ENCODE measurements at places on chromosomes 2 and 18.

GRCh38 chr18:23972453-23972852 lies 42.1 kb upstream of the TTC39C start:
- no peak for DNase-seq

GRCh38 chr2:46360303-46360702 lies 63.1 kb downstream of the EPAS1 start:
- no peak for DNase-seq

- DNase-seq = no peak
Measured at GRCh38 chr2:127852388-127852787, 5.6 kb downstream of the POLR2D start.

- no peak for DNase-seq
Measured at GRCh38 chr2:15260835-15261234, 300.3 kb downstream of the NBAS start.

DNA sequence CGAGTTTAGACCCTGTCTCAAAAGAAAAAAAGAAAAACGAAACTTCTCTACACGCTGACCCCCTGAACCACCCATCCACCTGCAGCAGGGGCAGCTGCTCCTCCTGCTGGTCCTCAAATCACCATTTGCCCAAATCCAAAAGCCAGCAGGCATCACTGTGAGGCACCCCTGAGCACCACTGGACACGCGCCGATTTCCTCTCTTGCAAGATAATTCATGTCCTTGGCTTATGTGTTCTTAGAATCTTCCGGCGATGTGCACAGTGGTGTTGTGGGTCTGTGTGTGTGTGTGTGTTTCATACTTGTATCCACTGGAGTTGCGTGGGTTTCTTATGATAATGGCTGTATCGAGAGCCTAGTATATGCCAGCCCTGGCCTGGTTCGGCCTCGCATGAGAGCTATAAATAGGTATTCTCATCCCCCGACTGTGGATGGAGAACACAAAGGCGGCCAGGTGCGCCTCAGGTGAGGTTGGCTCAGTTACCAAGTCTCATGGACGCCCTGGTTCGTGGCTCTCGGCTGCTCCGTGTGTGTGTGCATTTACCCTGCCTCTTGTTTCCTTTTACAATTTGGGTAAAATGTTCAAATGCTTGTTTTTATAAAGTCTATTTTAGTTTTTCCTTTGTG lies 235.5 kb downstream of the HDAC4 start:
- DNase-seq = no peak

DNA sequence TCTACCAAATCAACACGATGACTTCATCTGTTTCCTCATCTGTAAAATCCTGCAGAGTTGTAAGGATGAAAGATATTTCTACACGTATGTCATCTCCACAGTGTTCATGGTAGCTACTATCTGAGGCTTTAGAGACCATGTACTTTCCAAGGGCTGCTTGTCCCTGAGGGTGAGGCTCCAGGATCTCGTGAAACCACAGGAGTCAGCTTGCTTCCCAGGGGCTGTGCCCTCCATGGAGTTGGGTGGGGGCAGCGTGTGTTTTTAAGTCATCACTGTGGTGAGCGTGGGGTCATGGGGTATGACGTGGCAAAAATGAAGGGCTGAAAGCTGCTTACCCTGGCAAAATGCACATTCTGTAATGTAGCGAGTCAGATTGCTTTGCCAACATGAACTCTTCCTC lies 81.6 kb downstream of the ASAP2 start:
- no peak for DNase-seq
